ENCODE measurements at places on chromosomes 13 and 19. TPM values are rescaled to one million over a fixed set of nuclear protein-coding genes. Genes with fewer than 3 reads are reported as not detected.
A peak's percentile ranks its signal among the peaks of the same experiment; 100 is the strongest.

DNA sequence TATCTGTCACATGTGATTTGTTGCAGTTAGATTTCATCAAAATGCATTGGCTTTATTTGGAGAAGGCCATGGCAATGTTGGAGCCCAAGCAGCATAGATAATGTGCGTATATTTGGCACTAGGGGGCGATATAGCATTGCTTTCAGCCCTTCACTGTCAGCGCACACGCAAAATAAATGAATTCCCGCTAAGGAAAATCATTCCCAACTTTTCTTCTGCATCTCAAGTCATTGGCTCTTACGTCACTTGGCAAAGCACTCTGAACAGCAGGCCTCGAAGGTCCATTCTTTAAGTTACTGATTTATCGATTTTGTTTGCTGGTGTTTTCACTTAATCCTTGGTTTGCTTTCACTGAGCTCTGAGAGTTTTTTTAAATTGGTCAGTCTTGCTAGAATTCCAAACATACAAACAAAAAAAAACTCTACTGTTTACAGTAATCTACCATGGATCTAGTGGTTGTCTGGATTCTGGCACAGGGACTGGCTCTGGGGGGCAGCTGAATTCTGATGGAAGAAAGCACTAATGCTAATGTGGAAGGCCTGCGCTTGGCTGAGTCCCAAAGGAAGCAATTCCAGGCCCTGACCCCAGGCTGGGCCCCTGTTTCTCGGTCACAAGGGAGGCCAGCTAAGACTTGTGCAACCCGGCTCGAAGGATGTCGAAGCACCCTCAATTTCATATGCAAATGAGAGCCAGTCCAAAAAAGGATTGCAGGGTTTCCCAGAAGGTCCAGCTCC is 97.7 kb upstream of the IPO5 start:
- peak; percentile 60 for DNase-seq

GRCh38 chr19:41910240-41910991 is 17.8 kb downstream of the ERFL start:
- no peak for DNase-seq

GRCh38 chr19:38893341-38893771 is 6.1 kb downstream of the SIRT2 start:
- no peak for DNase-seq

DNA sequence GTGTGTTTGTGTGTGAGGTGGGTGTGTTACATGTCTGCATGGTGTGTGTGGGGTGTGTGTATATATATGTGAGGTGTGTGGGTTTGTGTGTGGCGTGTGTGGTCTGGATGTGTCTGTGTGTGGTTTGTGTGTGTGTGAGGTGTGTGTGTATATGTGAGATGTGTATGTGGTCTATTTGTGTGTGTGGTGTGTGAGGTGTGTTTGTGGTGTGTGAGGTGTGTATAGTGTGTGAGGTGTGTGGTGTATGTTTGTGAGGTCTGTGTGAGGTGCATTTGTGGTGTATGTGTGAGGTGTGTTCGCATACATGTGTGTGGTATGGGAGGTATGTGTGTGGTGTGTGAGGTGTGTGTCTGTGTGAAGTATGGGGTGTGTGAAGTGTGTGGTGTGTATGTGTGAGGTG is 12.5 kb upstream of the TNFRSF19 start:
- no peak for DNase-seq

DNA sequence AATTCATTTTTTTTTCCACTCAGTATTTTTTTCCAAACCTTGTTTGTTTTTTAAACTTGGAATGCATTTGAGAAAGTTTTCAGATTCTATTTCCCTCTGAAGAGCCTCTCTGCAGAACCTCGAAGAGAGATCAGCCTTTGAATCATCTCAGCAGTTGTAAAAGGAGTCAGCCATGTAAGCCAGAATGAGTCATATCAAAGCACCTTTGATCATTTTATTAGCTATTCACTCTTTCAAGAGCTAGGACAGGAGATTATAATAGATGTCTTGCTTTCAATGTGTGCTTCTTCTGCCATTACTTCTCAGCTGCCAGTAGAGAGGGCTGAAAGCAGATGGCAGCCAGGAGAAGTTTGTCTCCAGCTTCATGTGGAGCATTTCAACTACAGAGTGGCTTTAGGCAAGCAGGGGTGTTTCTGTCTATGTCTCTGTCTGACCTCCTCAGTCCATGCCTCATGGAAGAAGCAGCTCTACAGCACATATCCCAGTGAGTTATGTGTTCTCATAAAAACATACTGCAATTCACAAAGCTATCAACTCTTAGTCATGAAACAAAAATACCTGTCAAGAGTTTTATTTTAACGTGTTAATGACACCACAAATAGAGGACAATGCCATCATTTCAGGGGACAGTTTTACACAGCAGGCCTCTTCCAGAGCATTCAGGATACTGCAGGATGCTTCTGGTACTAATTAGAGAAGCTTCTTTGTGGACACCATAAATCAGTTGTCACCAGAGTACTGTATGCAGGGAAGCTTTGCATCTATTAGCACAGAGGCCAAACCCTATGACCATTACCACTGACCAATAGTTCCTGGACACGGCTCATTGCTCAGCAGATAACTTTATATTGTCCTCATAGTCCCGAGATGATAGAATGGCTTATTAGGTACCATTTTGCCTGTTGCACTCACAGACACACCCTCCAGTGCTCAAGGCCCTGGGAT is 94.3 kb downstream of the NHLRC3 start:
- peak; percentile 56 for DNase-seq

DNA sequence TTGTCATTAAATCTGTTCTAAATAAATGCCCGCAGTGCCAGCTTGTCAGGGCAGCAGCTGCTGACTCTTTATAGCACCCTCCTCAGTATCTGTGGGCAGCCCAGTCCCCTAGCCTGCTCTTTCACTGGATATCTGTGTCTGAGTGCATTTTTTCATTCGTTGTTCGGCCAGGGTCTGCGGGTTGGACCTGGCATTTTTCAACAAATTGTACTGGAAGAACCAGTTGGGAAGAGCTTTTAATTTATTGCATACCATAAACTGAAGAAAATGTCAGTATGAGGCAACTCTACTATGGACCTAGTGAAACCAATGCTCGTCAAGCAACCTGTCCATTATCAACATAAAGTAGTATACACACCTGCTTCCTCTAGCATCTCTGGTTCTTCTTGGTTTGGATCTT is 8.6 kb downstream of the NLRP13 start:
- no peak for DNase-seq

DNA sequence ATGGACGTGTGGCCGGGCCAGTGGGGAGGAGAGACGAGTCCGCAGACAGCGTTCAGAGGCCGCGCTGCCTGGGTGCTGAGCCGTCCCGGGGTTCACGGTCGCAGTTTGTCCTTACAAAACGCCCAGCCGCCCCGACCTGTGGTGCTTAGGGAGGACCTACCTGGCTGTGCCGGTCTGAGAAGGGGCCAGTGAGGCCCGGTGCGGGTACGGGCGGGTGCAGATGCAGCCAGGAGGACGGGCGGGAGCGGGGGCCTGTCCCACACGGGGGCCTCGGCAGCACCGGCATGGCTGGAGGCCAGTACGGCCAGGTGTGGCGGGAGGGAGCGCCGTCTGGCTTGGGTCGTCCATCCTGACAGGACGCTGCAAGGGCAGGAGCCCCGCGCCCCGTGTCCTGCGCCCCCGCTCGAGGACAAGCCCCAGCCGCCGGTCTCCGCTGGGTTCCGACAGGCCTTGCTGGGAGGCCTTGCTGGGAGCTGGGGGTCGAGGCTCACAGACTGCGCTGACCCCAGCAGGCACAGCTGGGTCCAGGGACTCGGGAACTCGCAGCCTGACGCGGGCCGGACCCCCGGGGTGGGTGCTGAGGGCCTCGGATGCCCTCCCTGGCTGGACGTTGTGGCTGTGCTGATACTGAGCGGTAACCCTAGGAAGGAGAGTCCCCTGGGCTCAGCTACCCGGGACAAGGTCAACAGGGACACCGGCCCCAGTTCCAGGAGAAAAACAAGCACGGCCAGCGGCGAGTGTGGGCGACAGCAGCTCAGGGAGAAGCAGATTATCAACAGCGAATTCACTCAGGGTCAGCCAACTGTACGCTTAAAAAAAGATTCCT is 5.3 kb upstream of the PROZ start:
- DNase-seq: no peak

Gene ZNF14
- total RNA-seq: 4.2 TPM

Gene OR7C1
- under 0.01 TPM for total RNA-seq

Gene PRR22
- 0.26 TPM for total RNA-seq
